ENCODE measurements at places on chromosomes 7 and 10.

DNA sequence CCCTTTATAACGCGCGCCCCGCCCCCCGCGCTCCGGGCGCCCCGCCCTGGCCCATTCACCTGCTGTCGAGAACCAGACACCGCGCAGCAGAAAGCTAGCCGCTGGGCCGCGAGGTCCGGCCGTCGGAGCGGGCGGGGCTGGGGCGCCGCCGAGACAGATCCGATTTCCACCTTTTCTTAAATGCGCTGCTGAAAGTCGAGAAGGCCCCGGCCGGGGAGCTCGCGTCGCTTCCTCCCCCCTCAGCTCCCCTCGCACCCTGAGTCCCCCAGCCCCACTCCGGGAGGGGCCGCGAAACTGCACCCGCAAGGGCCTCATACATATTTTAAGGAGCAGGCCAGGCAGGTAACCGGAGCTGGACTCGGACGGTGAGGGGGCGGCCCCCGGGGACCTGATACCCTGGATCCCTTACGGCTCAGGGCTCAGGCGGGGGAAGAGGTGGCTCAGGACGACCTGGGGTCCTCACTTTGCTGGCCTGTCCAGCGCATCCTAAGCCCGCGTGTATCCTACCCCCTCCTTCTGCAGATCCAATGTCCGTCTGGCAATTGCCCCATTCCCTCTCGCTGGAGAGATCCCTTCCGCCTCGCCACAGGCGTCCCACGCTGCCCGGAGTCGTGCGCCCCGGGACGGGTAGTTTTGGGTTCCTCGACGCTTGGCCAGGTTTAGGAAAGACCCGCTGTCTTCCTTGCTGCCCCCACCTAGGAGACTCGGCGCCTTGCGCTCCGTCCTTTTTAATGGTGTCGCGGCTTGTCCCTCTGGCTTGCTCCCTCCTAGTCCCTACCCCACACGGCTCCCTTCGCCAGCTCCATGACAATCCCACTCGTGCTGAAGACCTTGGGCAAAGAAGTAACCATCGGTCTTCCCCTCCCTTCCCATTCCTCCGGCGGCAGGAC is 170.6 kb downstream of the UBE2H start:
- no peak for DNase-seq

DNA sequence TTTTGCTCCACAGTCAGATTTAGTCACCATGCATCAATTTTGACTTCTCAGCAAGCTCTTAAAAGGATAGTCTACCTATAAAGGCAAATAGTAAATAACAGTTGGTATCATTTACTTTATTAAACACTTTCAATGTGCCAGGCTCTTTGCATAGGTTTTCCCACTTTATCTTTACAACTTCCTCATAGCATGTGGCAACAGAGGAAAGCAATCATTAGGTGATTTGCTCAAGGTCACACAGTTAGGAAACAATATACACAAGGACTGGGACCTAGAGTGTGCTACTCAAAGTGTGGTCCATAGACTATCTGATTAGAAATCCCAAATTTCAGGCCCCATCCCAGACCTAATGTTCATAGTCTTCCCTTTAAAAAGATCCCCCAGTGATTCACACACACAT is 212.3 kb downstream of the MTERF1 start:
- no peak for DNase-seq

DNA sequence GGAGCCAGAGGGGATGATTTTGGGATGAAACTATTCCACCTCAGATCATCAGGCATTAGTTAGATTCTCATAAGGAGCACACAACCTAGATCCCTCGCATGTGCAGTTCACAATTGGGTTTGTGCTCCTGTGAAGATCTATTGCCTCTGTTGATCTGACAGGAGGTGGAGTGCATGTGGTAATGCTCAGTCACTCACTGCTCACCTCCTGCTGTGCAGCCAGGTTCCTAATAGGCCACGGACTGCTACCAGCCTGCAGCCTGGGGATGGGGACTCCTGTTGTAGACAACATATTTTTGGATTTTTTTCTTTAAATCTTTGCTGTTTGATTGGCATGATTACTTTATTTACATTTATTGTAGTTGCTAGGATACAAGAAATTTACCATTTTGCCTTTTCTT is 765.0 kb downstream of the INHBA start:
- DNase-seq, result no peak

- DNase-seq, result no peak
Observed at GRCh38 chr10:89515031-89515841, 20.2 kb downstream of the SLC16A12 start.

DNA sequence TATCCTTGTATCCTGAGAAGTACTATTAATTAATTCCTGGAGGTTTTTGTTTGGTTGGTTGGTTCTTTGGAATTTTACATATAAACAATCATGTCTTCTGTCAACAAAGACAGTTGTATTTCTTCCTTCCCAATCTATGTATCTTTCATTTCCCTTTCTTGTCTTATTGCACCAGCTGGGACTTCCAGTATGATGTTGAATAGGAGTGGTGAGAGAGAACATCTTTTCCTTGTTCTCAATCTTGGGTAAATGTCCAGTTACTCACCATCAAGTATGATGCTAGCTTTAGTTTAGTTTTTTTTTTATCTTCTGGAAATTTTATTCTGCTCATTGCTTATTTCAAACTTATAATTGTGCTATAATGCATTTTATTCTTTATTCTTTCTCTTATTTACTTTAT is 7.4 kb upstream of the PAX4 start:
- DNase-seq, result no peak

- DNase-seq, result no peak
Observed at GRCh38 chr10:119162452-119163092, 2.9 kb downstream of the SFXN4 start.

DNA sequence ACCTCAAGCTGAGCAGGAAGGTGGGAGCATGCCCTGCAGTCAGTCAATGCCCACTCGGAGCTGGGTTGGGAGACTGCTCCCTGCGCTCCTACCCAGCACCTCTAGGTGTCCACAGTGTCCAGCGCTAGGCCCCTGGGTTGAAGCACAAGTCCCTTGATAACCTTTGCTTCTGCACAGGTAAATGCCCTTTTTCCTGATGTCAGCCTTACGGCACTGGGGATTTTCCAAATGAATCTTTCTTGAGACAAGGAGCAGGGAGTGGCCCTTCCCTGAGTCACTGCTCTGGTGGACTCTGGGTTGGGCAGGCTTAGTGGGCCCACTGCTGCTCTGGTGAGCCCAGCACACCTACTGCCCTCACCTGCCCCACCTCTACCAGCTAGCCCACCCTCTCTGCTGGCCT is 61.9 kb upstream of the OPN4 start:
- DNase-seq, result no peak

DNA sequence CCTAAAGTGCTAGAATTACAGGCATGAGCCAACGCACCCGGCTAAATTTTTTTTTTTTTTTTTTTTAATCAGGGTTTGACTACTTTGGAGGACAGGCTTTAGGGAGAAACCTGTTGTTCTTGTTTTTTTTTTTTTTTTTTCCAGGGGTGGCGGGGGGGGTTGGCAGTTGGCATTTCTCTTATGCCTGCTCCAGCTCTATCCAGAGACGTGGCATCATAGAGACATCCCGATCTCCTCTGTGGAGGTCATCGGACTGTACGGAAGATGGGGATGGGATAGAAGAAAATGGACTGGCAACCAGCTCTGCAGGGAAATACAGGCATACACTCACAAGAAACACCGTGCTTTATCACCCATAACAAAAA is 130.8 kb downstream of the PRPF18 start:
- DNase-seq, result no peak

- DNase-seq, result no peak
Observed at GRCh38 chr7:96901822-96902445, 103.4 kb upstream of the DLX6 start.

GRCh38 chr7:137572056-137572784 is 228.7 kb upstream of the PTN start:
- DNase-seq, result no peak

DNA sequence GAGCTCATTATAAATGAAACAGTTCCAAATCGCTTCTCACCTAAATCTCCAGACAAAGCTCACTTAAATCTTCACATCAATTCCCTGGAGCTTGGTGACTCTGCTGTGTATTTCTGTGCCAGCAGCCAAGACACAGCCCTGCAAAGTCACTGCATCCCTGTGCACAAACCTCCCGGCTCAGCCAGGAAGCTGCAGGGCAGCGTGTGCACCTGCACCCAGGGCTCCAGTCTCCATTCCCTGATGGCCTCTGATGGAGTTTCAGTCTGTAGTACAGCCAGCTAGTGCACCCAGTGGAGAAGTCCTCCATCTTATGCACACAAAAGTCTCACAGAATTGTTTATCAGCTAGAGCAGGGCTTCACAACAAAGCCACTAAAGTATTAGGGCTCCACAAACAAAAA is 51.1 kb upstream of the PRSS58 start:
- no peak for DNase-seq

- no peak for DNase-seq
Observed at GRCh38 chr10:52979295-52979990, 206.9 kb upstream of the MBL2 start.

Measured in anterior cingulate cortex (tissue), 58 donors.